ENCODE measurements at places on chromosomes 12 and 14.

DNA sequence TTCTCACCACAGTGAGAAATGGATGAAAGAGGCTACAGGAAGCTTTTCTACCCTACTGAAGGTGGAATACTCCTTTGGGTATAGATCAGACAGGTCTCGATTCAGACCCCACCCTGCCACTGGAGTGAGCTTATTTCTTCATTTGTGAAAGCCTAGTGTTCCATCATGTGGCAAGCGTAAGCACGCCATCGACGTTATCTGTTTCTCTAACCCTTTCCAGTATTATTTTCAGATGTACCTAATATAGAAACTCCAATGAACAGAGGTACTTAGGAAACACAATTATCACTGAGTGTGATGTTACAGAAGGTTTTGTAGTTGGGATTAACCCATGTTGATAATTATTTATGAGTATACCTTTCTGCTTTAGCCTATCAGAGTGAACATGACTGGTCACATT is 12.4 kb downstream of the PEBP1 start:
- no peak for DNase-seq

- DNase-seq, result no peak
Measured at GRCh38 chr12:19222558-19222957, 93.0 kb downstream of the PLEKHA5 start.

DNA sequence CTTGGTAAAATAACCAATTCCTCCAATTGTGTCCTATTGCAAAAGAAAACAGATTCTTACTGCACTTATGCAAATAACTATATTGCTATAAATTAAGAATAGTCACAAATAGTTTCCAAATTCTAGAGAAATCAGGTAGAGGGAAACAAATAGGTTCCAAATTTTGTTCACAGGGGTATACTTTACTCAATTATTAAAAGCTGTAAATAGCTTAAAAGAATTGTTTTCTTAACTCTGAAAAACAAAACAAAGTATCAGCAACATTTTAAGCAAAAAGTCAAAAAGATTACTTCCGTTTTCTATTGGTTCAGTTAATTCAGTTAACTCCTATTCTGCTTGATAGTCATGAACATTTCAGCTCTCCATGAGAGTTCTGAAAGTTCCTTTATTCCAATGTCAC is 85.6 kb upstream of the PPP4R3A start:
- DNase-seq, result no peak

GRCh38 chr14:52917735-52918134 is 33.1 kb downstream of the FERMT2 start:
- DNase-seq, result no peak

DNA sequence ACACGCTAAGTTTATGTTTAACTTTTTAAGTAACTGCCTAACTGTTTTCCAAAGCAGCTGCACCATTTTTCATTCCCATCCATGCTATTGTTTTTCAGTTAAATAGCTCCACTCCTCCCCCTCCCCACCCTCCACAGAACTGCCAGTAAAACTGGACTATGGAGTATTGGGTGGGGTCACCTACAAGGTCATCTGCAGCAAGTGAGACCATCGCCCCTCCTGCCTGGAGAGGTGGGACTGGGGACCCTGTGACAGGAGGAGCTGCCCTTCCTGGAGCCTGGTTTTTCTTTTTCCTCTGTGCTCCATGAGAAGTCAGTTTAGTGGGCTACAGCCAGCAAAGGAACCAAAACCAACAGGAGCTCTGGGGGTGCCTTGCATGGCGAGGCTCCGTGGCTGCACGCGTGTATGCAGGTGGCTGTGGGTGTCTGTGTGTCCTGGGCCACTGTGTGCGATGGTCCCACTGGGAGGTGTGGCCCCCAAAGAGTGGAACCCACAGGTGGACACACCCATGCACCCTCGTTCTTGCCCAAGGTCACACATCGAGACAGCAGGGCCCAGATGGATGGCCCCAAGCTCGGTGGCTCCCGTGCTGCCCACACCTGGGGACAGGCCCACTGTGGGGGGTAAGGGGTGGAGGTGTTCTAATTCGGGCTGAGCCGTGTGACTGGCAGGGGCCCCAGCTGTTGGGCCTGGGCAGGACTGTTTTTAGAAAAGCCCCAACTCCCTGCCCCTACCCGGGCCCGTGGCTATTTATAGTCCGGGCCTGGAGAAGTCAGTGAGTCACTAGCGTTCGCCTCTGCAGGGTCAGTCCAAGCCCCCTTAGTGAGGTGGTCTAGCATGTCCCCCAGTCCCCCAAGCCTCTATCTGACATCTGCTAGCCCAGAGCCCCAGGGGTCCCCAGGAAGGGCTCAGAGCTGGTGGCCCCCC is 2.3 kb upstream of the ADSS1 start:
- no peak for DNase-seq

- no peak for DNase-seq
Measured at GRCh38 chr12:102824218-102824835, 92.7 kb downstream of the PAH start.

GRCh38 chr12:118925826-118926225 is 55.5 kb upstream of the SRRM4 start:
- DNase-seq, result no peak

GRCh38 chr14:103103461-103104388 is 9.2 kb downstream of the EXOC3L4 start:
- DNase-seq, result no peak

GRCh38 chr14:99199846-99200653 is 71.9 kb downstream of the BCL11B start:
- DNase-seq, result no peak

DNA sequence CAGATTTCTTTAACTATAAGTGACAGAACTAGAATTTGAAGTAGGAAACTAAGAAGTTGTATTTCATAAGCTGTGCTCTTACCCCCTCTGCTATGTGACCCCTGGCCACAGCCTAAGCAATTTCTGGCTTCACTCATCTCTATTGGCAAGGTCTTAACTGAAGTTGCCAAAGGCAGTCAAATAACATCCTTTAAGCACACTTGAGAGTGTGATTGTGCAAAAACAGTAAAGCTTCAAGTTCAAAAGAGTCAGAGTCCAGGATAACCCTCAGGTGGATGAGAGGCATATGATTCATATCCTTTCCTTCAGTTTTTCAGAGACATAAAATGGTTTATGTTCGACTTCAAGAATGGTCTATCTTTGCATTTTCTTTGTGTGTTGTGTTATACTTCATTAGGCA is 45.2 kb downstream of the GRIP1 start:
- DNase-seq, result no peak

GRCh38 chr12:1077036-1077803 is 86.2 kb downstream of the ERC1 start:
- no peak for DNase-seq

DNA sequence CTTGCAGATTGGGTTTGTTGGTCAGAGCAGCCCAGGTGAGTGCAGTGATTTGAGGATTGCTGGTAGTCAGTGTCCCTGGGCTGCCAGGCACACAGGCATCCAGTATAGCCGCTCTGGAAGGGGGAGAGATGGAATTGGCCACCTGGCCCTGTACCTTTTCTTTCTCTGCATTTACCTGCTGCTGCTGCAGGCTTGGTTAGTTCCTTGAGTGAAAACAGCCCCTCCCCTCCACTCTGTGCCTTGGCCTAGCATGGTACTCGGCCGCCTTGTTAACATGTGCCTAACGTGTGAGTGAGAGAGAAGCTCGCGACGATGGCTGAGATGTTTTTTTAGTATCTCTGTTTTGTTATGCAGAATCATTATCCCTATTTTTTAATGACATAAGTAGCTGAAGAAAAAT is 49.3 kb upstream of the AMN start:
- no peak for DNase-seq

- no peak for DNase-seq
Measured at GRCh38 chr12:25421651-25422167, 131.4 kb downstream of the LMNTD1 start.

GRCh38 chr12:93244514-93245077 is 133.1 kb upstream of the NUDT4 start:
- no peak for DNase-seq

GRCh38 chr12:58764100-58764953 is 156.0 kb downstream of the LRIG3 start:
- no peak for DNase-seq

DNA sequence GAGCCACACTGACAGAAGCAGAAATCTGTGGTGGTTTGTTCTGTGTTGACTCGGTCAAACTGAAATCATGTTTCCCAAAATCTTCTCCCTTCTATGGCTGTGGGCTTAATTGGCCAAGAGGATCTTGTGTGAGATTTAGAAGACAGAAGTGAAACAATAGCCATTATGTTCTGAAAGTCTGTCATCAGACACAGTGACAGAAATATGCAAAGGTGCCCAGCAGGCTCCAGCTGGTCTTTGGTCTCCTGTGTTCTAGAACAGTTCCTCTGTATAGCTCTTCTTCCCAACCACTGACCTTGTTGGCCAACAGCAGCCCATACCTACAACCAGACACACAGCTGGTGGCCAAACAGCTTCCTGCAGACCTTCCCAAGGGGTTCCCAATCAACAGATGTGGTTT is 25.0 kb upstream of the COCH start:
- no peak for DNase-seq

DNA sequence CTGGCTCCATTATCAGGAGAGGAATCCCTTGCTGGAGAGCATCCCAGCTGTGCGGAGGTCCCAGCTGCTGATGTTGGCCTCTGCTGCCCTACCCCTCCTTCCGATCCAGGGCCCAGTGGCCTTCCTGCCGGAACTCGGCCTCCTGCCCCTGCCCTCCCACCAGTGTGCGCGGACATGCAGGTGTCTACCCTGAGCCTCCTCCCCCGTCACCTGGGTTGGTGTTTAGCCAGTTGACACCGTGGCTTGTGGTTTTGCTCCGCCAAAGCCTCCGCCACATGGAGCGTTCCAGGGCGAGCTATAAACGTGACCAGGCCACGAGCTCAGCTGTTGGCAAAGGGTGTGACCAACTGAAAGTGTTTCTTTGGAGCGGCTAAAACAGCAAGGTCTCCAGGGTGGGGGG is 1104.3 kb downstream of the BCL11B start:
- no peak for DNase-seq

- DNase-seq, result peak; percentile 76
Measured at GRCh38 chr14:106556665-106557289, 1030.4 kb downstream of the TMEM121 start.

DNA sequence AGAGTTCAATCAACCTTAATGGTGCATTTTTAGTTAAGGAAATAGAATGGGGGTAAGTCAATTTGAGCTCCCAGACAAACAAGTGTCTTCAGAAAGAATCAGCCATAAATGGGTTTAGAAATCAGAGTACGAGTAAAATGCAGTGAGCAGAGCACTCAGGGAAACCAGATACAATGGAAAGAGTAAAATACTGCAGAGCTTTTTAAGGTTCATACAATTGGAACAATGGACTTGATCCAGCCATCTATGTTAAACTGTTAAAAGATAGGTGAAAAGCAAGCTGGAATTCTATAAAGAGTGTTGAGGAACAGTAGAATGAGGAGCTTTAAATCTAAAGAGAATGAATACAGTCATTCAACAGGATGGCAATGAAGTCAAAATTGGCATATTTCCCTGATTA is 23.8 kb upstream of the PCNX4 start:
- no peak for DNase-seq

DNA sequence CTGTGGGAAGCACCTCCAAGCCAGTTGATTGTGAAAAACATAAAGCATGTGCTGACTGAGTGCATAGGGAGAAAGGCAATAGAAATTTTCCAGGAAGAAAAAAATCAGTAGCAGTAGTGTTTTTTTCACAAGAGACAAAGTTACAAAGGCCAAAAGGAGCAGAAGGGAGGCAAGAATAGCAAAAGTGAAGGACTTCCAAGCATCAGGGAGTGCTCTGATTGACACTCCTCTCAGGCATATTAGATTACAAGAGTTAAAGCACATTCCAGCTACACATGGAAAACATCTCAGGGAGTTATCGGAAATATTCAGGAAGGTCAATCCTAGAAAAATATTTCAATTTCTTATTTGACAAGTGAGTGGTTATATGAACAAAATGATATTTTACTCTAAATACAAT is 508.0 kb downstream of the MDGA2 start:
- no peak for DNase-seq

DNA sequence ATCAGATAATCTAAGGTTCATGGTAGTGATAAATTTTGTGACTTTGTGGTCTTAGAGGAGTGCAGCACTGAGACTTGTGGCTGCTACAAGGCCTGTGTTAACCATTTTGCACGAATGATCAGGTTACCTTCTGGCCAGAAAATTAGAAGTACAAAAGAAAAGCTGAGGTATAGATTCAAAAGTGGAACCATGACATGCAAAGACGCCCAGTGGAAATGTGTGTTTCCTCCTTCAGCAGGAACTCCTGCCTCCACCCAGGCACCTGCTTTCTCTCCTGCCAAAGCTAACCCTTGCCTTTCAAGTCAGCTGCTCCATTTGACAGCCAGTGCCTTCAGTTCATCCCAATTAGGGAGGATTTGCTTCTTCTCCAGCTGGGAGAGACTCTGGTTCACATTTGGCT is 10.1 kb downstream of the PDE6H start:
- no peak for DNase-seq

DNA sequence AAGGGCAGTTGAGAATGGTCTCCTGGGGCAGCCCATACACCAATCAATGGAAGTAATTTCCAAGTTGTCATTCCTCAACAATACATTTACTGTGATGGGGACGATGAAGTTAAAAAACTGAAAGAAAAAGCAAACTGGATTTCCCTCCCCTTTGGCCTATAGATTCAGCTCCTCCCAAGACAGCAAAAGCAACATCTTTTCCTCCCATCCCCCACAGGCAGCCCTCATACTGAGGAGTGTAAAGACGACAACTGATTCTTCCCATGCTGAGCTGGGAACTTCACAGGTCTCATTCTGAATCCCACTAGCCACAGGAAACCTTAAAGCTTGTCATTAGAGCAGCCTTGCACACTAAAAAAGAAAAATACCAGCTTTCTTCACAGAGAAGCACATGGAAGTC is 48.5 kb downstream of the PITPNM2 start:
- no peak for DNase-seq

DNA sequence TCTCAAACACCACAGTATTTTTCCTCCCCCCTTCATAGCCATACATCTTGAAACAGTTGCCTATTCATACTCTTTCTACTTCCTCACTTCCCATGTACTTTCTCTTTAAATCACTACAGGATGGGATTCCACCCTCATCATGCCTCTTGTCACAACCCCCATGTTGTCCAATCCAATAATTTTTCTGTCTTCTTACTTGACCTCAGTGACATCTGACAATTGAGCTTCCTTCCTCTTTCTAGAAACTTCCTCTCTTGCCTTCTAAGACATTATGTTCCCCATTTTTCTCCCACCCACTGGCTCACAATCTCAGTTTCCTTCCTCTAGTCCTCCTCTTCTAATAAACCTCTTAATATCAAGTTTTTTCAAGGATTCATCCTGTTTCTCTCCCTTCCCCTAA is 5.3 kb downstream of the C2CD5 start:
- DNase-seq, result no peak

GRCh38 chr14:58455593-58456265 is 28.2 kb downstream of the KIAA0586 start:
- DNase-seq, result no peak

- no peak for DNase-seq
Measured at GRCh38 chr14:21258005-21258888, 11.0 kb downstream of the HNRNPC start.

- DNase-seq, result no peak
Measured at GRCh38 chr14:66099451-66099850, 386.7 kb upstream of the CCDC196 start.

DNA sequence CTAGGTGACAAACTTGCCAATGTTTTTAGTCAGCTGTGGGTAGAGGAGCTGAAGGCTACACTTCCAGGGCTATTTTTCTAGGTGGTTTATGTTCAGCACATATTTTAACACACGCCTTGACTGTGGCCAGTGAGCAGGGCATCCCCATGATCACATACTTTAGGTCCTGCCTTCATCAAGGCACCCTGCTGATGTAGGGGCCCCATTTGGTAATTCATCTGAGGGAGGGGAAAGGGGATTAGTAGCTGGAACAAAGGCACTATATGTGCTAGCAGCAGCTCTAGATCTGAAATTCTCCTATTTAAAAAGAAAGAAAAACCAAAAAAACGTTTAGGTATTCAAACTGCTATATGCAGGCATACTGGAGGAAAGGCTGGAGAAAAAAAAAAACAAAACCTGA is 14.5 kb downstream of the EGLN3 start:
- no peak for DNase-seq

Data from stimulated activated CD4-positive, alpha-beta T cell treated with anti-CD3 and anti-CD28 coated beads, Interleukin-1b, Interleukin-23, amount 100 ng/mL, for 1 hour (primary cell).